ENCODE measurements at places on chromosomes 6 and 20. TPM values are rescaled to one million over a fixed set of nuclear protein-coding genes. Genes with fewer than 3 reads are reported as not detected.

Gene EBF4
- 16.8 TPM for polyA plus RNA-seq

Gene JPH2
- 1.1 TPM for polyA plus RNA-seq

Gene PRSS35
- 0.08 TPM for polyA plus RNA-seq

Gene QRSL1
- 6.6 TPM for polyA plus RNA-seq

Gene SLC22A16
- 0.31 TPM for polyA plus RNA-seq

Gene DPPA5
- not detected for polyA plus RNA-seq

GRCh38 chr20:46058599-46059281 is 29.7 kb downstream of the SLC12A5 start:
- H3K27ac ChIP-seq, result no peak overlapping the region
- peaks cover 16% of the 10 kb centered on the region for H3K27me3 ChIP-seq
- peaks cover 44% of the 10 kb centered on the region for H3K36me3 ChIP-seq
- peak; percentile 47 for DNase-seq

DNA sequence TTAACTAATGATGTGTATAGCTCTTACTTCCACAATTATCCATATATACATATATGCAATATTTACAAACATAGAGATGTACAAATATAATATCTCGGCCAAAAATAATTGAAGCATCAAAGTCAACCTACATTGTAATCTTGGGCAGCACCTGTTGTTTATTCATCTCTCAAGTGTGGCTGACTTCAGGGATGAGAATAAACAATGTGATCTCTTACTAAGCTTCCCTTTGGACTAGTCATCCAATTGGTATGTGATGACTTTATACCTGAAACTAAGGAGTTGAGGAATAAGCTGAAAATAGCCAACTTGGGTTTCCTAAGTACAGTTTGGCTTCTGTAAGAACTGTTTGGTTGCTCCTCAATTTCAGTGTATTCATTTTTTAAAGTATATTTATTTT is 256.6 kb downstream of the KHDC1L start:
- no peak overlapping the region for H3K27ac ChIP-seq
- no peaks in the 10 kb centered on the region for H3K27me3 ChIP-seq
- H3K36me3 ChIP-seq, result no peaks in the 10 kb centered on the region
- no peak overlapping the region for H3K4me3 ChIP-seq
- no peak for DNase-seq

GRCh38 chr6:160337991-160338390 is 10.2 kb upstream of the SLC22A3 start:
- no peak overlapping the region for H3K27ac ChIP-seq
- no peak for DNase-seq
- no peaks in the 10 kb centered on the region for H3K27me3 ChIP-seq
- H3K4me1 ChIP-seq, result no peaks in the 10 kb centered on the region
- no peak overlapping the region for H3K4me3 ChIP-seq

DNA sequence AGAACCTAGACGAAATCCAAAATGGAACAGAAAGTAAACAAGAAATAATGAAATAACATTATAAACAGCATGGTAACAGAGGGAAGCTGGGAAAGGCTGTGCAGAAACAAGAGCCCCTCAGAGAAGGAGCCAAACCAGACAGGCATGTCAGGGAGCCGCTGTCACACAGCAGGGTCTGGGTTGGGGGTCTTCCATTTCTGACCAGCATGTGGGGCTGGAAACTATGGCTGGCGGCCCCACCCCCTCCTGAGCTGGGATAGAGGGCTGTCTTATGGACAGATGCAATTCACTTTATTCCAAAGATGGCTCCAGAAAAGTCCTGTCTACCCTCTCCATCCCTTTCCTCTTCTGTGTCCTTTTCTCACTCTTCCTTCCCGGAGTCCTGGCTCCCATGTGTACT is 27.3 kb downstream of the C6orf89 start:
- no peaks in the 10 kb centered on the region for H3K27me3 ChIP-seq
- DNase-seq, result no peak
- H3K4me3 ChIP-seq, result no peak overlapping the region

DNA sequence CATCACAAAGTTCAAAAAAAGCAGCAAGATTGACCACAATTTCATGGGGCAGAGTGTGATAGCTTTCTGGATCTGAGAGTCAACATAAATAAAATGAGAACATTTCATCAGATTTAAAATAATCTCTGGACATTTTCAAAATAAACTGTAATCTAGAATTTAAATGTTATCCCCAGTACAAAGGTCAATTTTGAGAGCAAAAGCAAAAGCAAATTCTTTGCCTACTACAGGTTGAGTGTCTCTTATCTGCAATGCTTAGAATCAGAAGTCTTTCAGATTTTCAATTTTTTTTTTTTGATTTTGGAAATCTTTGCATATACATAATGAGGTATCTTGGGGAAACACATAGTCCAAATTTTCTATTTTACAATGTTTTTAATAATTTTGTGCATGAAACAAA is 67.6 kb upstream of the LYRM2 start:
- H3K36me3 ChIP-seq, result peaks cover 92% of the 10 kb centered on the region
- H3K27ac ChIP-seq, result no peak overlapping the region
- H3K4me3 ChIP-seq, result no peak overlapping the region
- no peak for DNase-seq
- peaks cover 13% of the 10 kb centered on the region for H3K4me1 ChIP-seq

- H3K4me3 ChIP-seq, result peak overlapping the region; percentile 50
- H3K27me3 ChIP-seq, result peaks cover 22% of the 10 kb centered on the region
- peaks cover 40% of the 10 kb centered on the region for H3K4me1 ChIP-seq
- no peaks in the 10 kb centered on the region for H3K36me3 ChIP-seq
- DNase-seq, result peak; percentile 82
- peak overlapping the region; percentile 79 for H3K27ac ChIP-seq
Observed at GRCh38 chr6:3231247-3232016, 4.0 kb upstream of the TUBB2B start.

DNA sequence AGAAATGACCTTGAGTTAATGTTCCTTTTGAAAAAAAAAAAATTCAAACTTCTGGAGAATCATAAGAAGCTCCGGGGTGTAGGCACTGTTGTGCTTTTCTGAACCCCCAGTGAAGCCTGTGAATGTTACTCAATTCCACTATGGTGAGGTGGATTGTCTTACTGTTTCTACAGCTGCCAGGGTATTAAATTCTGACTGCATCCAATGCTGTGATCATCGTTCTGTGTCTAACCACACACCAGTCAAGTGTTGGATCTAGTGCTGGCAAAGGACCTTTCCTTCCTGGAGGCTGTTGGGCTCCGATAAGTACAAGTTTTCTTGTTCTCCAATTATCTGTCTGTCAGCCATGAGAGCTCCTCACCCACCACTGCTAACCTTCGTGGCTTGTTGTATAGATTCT is 162.0 kb upstream of the EPHA7 start:
- no peak overlapping the region for H3K4me3 ChIP-seq
- H3K27me3 ChIP-seq, result no peaks in the 10 kb centered on the region
- no peak overlapping the region for H3K27ac ChIP-seq
- DNase-seq, result no peak

GRCh38 chr20:63083831-63084562 is 77.2 kb upstream of the BHLHE23 start:
- no peak for DNase-seq
- no peaks in the 10 kb centered on the region for H3K4me1 ChIP-seq
- no peaks in the 10 kb centered on the region for H3K36me3 ChIP-seq
- peaks cover 30% of the 10 kb centered on the region for H3K27me3 ChIP-seq
- no peak overlapping the region for H3K27ac ChIP-seq
- H3K4me3 ChIP-seq, result no peak overlapping the region

DNA sequence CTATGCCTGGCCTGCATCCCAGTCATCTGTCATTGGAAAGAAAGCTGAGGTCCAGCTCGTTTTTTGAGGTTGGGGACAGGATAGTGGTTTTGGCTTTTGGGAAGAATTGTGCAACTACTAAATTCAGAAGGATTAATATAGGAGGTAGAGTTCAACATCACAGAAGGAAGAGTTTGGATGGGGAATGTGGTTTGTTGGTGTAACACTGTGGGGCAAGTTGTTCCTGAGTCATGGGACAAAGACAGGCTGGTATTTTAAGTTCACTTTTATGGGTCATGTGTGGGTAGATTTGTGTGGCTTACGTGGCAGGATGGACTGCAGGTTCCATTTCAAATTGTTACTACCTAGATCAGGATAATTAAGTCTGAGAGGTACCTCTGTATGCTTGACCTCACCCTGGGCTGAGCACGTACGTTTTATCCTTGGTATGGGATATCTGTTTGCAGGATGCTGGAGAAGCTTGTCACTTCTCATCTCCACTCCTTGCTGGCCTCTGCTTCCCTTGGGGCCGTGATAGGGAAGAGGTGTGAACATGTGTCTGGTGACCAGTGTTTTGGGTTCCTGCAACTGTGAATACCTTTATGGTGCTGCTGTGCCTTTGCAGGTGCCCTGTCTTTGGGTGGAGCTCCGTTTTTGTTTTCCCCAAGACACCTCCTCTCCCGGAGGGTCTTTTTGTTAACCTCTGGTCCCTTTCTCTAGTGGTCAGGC is 177.6 kb downstream of the JARID2 start:
- no peak overlapping the region for H3K27ac ChIP-seq
- peaks cover 8% of the 10 kb centered on the region for H3K4me1 ChIP-seq
- no peak for DNase-seq
- no peaks in the 10 kb centered on the region for H3K27me3 ChIP-seq

- no peak overlapping the region for H3K27ac ChIP-seq
- H3K27me3 ChIP-seq, result no peaks in the 10 kb centered on the region
- no peaks in the 10 kb centered on the region for H3K36me3 ChIP-seq
- no peaks in the 10 kb centered on the region for H3K4me1 ChIP-seq
Observed at GRCh38 chr6:104908888-104909525, 47.9 kb upstream of the LIN28B start.

DNA sequence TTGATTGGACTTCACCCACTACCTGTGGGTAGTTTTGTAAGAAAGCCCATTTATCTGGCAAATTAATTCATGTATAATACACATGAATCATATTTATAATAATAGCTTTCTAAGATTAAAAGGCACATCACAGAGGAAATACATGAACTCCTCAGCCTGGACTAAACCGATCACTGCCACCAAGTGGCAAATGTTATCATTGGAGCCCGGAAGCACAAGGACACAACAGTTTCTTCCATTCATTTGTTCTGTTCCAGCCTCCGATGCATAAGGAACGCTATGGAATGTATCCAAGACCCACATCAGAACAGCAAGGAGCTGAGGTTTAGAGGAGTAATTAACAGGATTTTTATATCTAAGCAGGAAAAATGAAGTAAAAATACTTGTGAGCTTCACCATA is 13.9 kb upstream of the IPCEF1 start:
- DNase-seq, result no peak
- H3K4me3 ChIP-seq, result no peak overlapping the region
- no peak overlapping the region for H3K27ac ChIP-seq

- no peaks in the 10 kb centered on the region for H3K27me3 ChIP-seq
- no peak for DNase-seq
- no peak overlapping the region for H3K4me3 ChIP-seq
Observed at GRCh38 chr6:157925771-157926170, 55.9 kb upstream of the SYNJ2 start.
